Activated CD4-positive, alpha-beta T cell treated with anti-CD3 and anti-CD28 coated beads, Interleukin-2, amount 10 ng/mL, durations not matched to agents 24 days and 14 days (primary cell): ENCODE measurements at places on chromosomes 11 and 22.

DNA sequence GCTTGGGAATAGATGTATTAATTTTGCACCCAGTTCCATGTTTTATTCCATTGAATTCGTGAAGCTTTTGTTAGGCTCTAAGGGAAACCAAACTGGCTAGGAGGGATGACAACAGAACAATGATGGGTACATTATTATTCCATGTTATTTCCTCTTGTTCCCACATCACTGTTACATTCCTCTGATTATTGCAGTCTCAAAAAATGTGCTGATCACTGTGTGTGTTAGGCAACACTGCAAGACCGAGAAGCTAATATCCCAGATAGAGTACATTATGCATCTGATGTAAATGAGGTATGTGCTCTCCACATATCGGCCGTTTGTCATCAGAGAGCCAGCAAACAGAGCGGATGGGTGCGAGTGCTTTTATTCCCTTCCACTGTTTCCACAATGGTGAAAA is 327.9 kb downstream of the SOX6 start:
- DNase-seq, result no peak

DNA sequence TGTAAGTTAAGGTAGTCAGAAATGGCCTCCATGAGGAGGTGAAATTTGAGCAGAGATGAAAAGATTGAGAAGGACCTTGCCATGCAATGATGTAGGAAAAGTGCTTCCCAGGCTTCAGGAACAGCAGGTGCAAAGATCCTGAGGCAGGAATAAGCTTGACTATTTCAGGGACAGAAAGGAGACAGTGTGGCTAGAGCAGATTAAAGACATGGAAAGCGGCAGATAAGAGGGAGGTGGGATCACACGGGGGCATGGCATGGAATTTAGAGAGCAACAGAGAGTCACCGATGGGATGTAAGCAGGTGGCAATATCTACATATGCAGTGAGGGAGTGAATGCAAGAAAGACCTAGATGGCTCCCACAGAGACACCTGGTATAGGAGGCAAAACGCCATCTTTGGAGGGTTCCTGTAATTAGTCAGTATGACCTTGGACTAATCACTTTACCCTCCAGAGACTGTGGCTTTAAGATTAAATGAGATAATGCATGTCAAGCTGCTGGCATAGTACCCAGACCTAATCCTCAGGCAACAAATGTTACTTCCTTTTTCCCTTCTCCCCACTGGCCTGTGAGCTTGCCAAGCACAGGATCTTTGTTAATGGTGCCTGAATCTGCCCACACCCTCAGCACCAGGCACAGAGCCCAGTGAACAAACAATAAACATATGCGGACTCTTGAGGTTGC is 24.6 kb upstream of the ACER3 start:
- no peak for DNase-seq

- no peak for DNase-seq
Measured at GRCh38 chr11:11973361-11973800, 35.0 kb downstream of the DKK3 start.

GRCh38 chr11:126790550-126791081 is 210.0 kb downstream of the KIRREL3 start:
- DNase-seq, result no peak

- DNase-seq, result no peak
Measured at GRCh38 chr11:77123591-77123990, 4.5 kb upstream of the MYO7A start.

DNA sequence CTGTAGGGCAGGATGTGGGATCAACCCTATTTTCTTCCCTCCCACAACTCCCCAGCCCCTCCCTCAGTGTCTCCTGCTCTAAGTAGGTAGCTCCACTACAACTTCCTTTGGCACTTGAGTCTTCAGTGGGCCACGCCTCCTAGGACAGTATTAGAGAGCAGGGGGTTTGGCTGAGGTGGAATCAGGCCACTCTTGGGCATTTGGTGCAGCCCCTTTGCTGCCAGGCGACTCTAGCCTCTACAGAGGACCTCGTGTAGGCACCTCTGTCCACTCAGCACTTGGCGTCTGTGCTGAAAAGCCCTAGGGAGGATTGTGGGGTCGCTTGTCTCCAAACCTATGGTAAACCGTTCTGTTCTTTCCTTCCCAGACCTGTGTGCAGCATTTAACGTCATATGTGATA is 2.7 kb downstream of the FADD start:
- peak; percentile 70 for DNase-seq

DNA sequence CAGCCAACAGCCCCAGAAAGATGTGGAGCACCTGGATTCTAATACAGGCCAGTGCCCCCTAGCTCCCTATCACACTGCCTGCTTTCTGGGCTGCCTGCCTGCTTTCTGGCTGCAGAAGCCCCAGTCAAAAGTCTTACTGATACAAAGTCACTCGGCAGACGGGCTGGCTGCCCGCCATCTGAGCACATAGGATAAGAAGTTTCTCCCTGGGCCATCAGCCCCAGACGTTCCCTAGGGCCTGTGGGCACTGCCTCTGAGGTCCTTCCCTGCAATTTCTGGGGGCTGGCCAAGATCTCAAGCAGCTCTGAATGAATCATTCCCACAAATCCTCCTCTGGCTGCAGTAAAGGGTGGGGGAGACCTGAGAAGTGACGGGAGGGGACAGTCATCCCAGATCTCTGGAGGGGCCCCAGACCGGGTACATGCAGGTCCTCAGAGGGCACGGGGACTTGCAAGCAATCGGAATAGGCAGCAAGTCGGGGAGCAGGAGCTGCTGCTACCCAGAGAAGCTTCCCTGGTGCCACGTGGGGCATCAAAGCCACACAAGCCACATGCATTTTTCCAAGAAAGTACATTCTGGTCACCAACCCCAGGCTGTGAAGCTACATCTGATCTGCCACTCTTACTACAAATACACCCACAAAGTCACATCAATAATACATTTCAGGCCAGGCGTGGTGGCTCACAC is 4.7 kb downstream of the TPST2 start:
- DNase-seq, result no peak

DNA sequence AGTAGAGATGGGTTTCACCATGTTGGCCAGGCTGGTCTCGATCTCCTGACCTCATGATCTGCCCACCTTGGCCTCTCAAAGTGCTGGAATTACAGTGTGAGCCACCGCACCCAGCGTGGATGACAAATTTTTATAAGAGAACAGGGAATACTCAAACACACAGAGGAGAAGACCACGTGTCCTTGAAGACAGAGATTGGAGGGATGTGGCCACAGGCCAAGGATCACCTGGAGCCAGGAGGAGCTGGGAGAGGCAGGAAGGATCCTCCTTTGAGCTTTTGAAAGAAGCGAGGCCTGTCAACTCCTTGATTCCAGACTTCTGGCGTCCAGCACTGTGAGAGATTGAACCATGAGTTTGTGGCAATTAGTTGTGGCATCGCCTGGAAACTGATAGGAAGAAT is 1049.5 kb downstream of the TBC1D22A start:
- DNase-seq, result no peak

DNA sequence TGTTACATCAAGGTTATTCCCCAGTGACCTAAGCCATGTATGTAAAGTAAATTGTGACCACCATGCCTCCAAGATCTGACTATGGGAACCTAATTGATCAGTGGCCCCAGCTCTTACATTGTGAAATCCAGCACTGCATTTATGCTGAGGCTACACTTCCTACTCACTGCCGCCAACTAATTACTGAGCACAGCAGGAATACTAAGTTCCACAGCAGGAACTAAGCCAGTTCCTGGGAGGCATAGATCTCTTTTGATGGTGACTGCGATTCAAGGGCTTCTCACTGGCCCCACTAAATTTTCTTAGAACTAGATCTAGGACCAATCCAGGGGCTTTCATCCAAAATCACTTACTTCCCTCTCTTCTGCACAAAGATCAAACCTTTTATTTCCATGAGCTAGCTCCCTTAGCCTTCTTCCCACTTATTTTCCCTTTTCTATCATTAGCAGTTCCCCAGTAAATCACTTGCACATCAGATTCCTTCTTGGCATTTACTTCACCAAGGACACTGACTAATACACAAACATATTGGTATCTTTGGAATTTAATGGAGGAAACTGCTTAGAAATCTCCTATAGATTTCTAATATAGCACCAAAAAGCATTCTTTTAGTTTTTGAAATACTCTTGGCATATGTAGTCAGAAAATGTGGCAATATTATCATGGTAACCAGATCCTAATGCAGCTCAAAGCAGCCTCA is 46.0 kb downstream of the CNTN5 start:
- no peak for DNase-seq

GRCh38 chr11:14643697-14644225 is at the start of gene PDE3B:
TSS of gene PDE3B (plus strand) at chr11:14643804. CDS start at chr11:14644076, 272 bp downstream.
- DNase-seq, result peak; percentile 93

- no peak for DNase-seq
Measured at GRCh38 chr22:20829491-20830134, 29.0 kb downstream of the PI4KA start.

DNA sequence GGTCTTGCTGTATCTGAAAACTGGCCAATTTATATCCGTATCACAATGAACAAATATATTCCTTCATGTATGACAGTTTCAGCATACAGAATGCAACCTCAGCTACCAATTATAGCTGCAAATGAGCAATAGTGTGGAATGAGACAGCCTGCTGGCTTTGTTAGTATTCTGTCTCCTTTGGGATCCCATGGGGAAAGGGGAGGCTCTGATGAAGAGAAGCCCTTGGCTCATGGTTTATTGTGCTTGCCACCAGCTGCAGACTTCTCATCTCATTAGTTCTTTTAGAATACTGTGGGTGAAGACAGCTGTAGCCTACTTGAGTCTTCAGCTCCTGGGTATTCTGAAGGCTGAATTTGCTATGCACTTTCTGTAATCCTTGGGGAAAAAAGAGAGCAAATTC is 42.4 kb downstream of the PITPNB start:
- DNase-seq, result peak; percentile 34

GRCh38 chr22:23789121-23789520 is 2.4 kb downstream of the SMARCB1 start:
- DNase-seq, result no peak

GRCh38 chr11:120660024-120660565 is 148.5 kb downstream of the GRIK4 start:
- DNase-seq, result peak; percentile 67

- DNase-seq, result no peak
Measured at GRCh38 chr22:38479096-38479837, 11.4 kb downstream of the KDELR3 start.

GRCh38 chr11:132658696-132659095 is 873.6 kb downstream of the OPCML start:
- no peak for DNase-seq

- no peak for DNase-seq
Measured at GRCh38 chr22:47125603-47126002, 363.2 kb downstream of the TBC1D22A start.

- DNase-seq, result no peak
Measured at GRCh38 chr11:47987310-47987709, 7.0 kb downstream of the PTPRJ start.

GRCh38 chr22:41288245-41288946 is 2.4 kb upstream of the RANGAP1 start:
- DNase-seq, result no peak

DNA sequence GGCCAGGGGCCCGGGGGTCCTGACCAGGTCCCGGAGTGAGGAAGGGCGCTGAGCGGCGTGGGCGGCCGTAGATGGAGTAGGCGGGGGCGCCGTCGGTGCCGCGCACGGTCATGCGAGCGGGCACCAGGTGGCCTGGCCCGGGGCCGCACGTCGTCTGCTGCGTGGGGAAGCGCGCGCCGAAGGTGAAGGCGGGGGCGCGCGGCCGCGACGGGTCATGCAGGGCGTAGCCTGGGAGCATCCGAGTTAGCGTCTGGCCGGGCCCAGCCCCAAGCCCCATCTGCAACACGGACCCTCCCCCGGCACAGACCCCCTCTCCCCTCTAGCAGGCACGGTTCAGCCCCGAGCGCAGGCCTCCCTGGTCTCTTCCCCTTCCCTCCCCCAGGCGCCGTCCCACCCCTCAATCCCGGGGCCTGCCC is 1.7 kb upstream of the TYMP start:
- DNase-seq, result peak; percentile 94

DNA sequence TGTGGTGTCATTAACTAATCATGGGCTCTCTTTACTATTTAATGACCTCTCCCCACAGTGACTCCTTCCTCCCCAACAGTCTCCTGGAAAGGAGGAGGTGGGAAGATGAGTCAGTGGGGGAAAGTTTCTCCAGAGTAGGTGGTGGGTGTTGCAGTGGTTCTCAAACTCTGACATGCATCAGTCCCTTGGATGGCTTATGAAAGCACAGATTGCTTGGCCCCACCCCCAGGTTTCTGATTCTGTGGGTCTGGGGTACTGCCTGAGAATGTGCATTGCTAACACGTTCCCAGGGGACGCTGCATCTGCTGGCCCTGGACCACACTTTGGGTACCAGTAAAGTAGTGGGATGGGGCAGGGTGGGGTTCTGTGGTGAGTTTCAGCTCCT is 9.8 kb downstream of the CD82 start:
- peak; percentile 75 for DNase-seq

DNA sequence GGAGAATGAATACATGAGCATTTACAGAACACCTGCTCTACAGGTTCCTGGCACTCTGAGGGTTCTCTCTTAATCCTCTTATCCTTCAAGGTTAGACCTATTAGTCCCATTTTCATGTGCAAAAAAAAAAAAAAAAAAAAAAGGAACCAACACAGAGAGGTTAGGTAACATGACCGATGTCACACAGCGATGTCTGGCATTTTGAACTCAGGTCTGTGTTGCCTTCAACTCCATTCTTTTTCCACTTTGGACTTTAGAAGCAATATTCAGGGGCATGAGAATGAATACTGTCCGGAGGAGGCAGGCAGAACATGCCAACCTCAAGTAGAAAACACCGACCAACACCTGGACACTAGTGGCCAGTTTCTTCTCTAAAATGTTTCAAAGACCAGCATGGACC is 10.4 kb downstream of the SYN3 start:
- DNase-seq, result no peak

DNA sequence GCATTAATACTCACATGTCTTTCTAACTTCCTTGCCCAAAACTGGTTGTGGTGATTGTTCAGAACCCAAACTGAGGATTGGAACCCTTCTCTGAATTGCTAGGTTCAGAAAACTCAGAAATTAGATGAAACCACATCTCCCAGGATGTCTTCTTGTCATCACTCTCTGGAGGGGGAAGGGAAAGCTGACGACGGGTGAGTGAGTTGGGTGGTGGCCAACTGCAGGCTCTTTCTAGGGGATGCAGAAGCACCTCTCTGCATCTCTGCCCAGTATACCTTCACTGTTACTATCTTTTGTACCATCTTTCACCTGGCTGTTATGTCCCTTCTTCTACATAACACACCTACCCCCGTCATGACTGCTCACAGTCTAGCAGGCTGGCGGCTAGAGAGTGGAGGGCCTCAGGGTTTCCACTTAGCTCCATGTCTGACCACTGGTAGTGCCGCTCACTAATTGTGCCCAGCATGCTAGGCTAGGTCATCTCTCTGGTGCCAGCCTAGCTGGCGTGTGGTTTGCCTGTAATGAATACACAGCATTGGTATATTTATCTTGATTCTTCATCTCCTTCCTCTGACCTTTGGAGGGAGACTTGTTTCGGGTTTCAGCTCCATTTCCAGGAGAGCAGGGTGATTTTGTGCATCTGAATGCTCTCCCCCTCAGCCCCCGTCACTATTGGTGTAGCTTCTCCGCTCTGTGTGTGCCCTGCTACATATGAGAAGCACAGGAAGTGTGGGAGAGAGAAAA is 7.3 kb downstream of the GRAMD1B start:
- DNase-seq, result peak; percentile 60
